ENCODE measurements at places on chromosomes 6 and 20. TPM values are rescaled to one million over a fixed set of nuclear protein-coding genes. Genes with fewer than 3 reads are reported as not detected.

The OPRL1 gene
- 0.37 TPM for total RNA-seq

The VARS2 gene
- total RNA-seq: 18.4 TPM

The CCN6 gene
- total RNA-seq: not detected

The KCNQ5 gene
- total RNA-seq: 1.2 TPM

The COMMD7 gene
- 44.1 TPM for total RNA-seq

The RBM24 gene
- total RNA-seq: not detected

The SLC35D3 gene
- not detected for total RNA-seq

The COL9A1 gene
- total RNA-seq: not detected

The GNMT gene
- total RNA-seq: not detected

The DLK2 gene
- not detected for total RNA-seq

The PPP1R16B gene
- total RNA-seq: not detected

The FBXO30 gene
- total RNA-seq: 10.2 TPM

The APOM gene
- 0.59 TPM for total RNA-seq

The EPHA7 gene
- 0.39 TPM for total RNA-seq

The LAMA4 gene
- 511 TPM for total RNA-seq

The STMN3 gene
- total RNA-seq: 8.8 TPM

The PROCR gene
- total RNA-seq: 136 TPM

The LRFN2 gene
- not detected for total RNA-seq

The SOX18 gene
- not detected for total RNA-seq

The BMP6 gene
- 4.7 TPM for total RNA-seq

The PRDM1 gene
- 1.1 TPM for total RNA-seq

The LST1 gene
- total RNA-seq: not detected

The SLC13A3 gene
- 2.5 TPM for total RNA-seq

The OPRM1 gene
- not detected for total RNA-seq

The MICA gene
- total RNA-seq: 27.6 TPM

The PPIL6 gene
- total RNA-seq: 4.3 TPM

The PERP gene
- total RNA-seq: 21.1 TPM

The CLPSL2 gene
- not detected for total RNA-seq

The LY86 gene
- not detected for total RNA-seq

The OR12D3 gene
- total RNA-seq: not detected

The TTBK1 gene
- total RNA-seq: under 0.01 TPM

The SULF2 gene
- total RNA-seq: 0.98 TPM

The DNAH8 gene
- total RNA-seq: not detected

The COL20A1 gene
- total RNA-seq: not detected
